Smooth muscle cell of trachea (primary cell): ENCODE measurements at places on chromosomes 1 and 21. TPM values are rescaled to one million over a fixed set of nuclear protein-coding genes. Genes with fewer than 3 reads are reported as not detected.

Gene JUN
- 76.8 and 249 TPM in 2 replicates for total RNA-seq

Gene IGSF9
- total RNA-seq: not detected in 2 replicates

Gene TCP10L
- 0.17 and 0.44 TPM in 2 replicates for total RNA-seq

Gene RORC
- total RNA-seq: under 0.01 and 0.15 TPM in 2 replicates

Gene ACOT7
- 31.8 and 37.4 TPM in 2 replicates for total RNA-seq

Gene MYBPH
- total RNA-seq: 0.15 and 2.2 TPM in 2 replicates

Gene HCN3
- total RNA-seq: 0.87 and 0.99 TPM in 2 replicates

Gene CFHR4
- total RNA-seq: under 0.01 TPM in 1 of 2 replicates, not detected in the other

Gene RNU1-2
- total RNA-seq: under 0.01 TPM in 2 replicates

Gene GNL2
- total RNA-seq: 56.4 and 66.9 TPM in 2 replicates

Gene ANGPTL3
- total RNA-seq: not detected in 2 replicates

Gene LAMTOR2
- 49.6 and 72.1 TPM in 2 replicates for total RNA-seq

Gene OR2L8
- total RNA-seq: not detected in 2 replicates

Gene BMP8A
- total RNA-seq: not detected in 2 replicates

Gene ITLN1
- total RNA-seq: not detected in 2 replicates

Gene TLCD4
- total RNA-seq: 0.29 and 0.50 TPM in 2 replicates

Gene KRTAP12-3
- total RNA-seq: not detected in 2 replicates

Gene GPR137B
- 7.4 and 17.9 TPM in 2 replicates for total RNA-seq

Gene AMY2A
- not detected in 2 replicates for total RNA-seq

Gene PADI1
- not detected in 2 replicates for total RNA-seq

Gene SPRR2F
- not detected in 2 replicates for total RNA-seq

Gene CD244
- not detected in 2 replicates for total RNA-seq

Gene TFF2
- not detected in 2 replicates for total RNA-seq

Gene RPTN
- total RNA-seq: not detected in 2 replicates

Gene DCST2
- under 0.01 TPM in 1 of 2 replicates, not detected in the other for total RNA-seq

Gene RCOR3
- total RNA-seq: 15.9 and 26.2 TPM in 2 replicates

Gene SHISAL2A
- not detected in 2 replicates for total RNA-seq

Gene AQP10
- under 0.01 TPM in 1 of 2 replicates, not detected in the other for total RNA-seq

Gene NEGR1
- total RNA-seq: 3.6 and 7.7 TPM in 2 replicates

Gene CBR3
- 26.3 and 26.5 TPM in 2 replicates for total RNA-seq

Gene CAMSAP2
- total RNA-seq: 30.3 and 31.1 TPM in 2 replicates

Gene OPTC
- not detected in 2 replicates for total RNA-seq

Gene FABP3
- 39.5 and 109 TPM in 2 replicates for total RNA-seq

Gene RBM11
- 0.58 TPM in 1 of 2 replicates, not detected in the other for total RNA-seq

Gene RYR2
- not detected in 2 replicates for total RNA-seq

Gene SNX7
- total RNA-seq: 46.5 and 54.0 TPM in 2 replicates

Gene CTH
- 3.8 and 4.4 TPM in 2 replicates for total RNA-seq

Gene ADIPOR1
- 71.6 and 101 TPM in 2 replicates for total RNA-seq

Gene NBPF4
- total RNA-seq: not detected in 2 replicates

Gene HRNR
- total RNA-seq: not detected in 2 replicates

Gene FCER1G
- total RNA-seq: 0.58 TPM in 1 of 2 replicates, not detected in the other

Gene ARHGAP29
- 36.7 and 84.1 TPM in 2 replicates for total RNA-seq

Gene KIF26B
- total RNA-seq: 0.87 and 3.3 TPM in 2 replicates

Gene LENEP
- not detected in 2 replicates for total RNA-seq

Gene TCHH
- under 0.01 TPM in 1 of 2 replicates, not detected in the other for total RNA-seq

Gene CACNA1E
- not detected in 2 replicates for total RNA-seq

Gene VASH2
- total RNA-seq: 0.99 and 1.0 TPM in 2 replicates

Gene RGL1
- 25.3 and 26.0 TPM in 2 replicates for total RNA-seq

Gene GDAP2
- total RNA-seq: 20.2 and 25.3 TPM in 2 replicates

Gene CLCA4
- not detected in 2 replicates for total RNA-seq

Gene MUL1
- 26.3 and 33.2 TPM in 2 replicates for total RNA-seq

Gene SPRR5
- not detected in 2 replicates for total RNA-seq

Gene CCDC185
- total RNA-seq: 0.17 TPM in 1 of 2 replicates, not detected in the other

Gene TP73
- under 0.01 TPM in 1 of 2 replicates, not detected in the other for total RNA-seq
